T1000 (cell line): ENCODE measurements at places on chromosomes 11 and 22.

- no peak for DNase-seq
Observed at GRCh38 chr22:33920197-33920540, at the start of gene LARGE1. Gene LARGE1 (minus strand): TSS chr22:33920476.

- no peak for DNase-seq
Observed at GRCh38 chr22:49209452-49210195, 618.0 kb downstream of the BRD1 start.

GRCh38 chr11:844693-845644 is 2.3 kb downstream of the TSPAN4 start:
- peak; percentile 84 for DNase-seq

DNA sequence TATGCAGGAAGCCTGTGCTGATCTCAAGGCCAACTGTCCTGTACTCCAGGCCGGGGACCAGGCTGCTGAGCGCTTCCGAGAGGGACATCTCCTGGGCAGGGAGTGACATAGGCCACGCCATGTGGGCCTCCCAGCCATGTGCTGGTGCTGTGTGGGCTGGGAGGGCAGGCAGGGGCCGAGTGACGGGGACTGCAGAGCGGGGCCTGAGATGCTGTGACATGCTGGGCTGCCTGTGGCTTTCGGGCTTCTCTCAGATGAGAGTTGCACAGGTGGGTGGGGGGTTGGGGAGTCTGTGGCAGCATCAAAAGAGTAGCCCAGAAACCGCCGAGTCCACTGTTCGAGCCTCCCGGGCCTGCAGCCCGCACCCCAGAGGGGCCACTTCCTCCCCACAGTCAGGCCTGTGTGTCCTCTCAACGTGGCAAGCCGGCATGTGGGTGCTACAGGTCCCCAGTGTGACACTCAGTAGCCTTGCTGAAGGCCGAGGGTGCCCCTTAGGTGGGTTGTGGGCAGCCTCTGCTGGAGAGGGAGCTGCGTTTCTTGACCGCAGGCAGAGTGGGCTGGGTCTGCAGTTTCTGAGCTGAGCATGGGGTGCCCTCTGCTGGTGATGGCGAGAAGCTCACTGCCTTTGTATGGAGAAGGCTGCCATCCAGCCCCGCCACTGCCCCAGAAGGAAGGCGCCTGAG is 101.2 kb downstream of the BCR start:
- DNase-seq, result peak; percentile 86

DNA sequence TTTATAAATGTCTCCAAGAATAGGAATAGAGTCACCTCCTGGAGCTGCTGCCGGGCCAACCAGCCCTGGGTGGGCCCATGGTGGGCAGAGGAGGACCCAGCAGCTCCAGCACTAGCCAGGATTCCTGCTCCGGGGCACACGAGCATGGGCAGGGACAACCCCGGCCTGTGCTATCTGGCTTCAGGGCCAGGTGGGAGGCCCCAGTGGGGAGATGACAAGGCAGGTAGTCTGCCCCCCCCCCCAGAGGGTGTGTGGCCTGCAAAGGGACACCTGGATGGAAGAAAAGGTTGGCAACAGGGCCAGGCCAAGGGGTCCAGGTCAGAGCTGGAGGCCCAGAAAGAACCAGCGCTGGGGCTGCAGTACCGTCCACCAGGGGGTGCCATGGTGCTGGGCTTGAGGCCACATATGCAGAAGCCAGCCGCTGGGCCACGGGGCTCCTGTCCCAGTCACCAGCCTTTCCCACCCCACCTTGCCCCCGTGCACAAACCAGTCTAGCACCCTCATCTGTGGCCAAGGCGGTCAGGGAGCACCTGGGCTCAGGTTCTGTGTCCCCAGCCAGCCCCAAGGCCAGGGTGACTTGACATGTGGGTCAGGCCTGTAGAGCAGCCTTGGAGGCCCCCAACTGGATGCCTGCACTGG is 3.4 kb downstream of the TSPAN32 start:
- no peak for DNase-seq

- no peak for DNase-seq
Observed at GRCh38 chr11:120527111-120527761, 15.7 kb downstream of the GRIK4 start.

- no peak for DNase-seq
Observed at GRCh38 chr11:2267306-2267850, 3.0 kb downstream of the ASCL2 start.

DNA sequence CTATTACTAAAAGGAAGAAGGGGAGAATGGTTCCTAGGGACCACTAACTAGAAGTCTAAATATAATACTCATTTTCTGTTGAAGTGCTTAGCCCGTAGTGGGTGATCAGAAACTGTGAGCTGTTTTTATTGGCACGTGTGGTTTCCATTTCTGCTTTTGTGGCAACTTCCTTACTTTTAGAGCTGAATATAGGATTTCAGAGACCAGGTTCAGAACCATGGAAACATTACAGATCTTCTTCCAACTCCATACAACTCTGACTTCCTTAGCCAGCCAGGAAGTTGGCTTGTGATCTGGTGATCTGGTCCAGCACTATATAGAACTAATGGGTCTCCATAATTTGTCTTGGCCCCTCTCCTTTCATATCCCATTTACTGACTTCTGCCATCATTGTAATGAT is 2.6 kb upstream of the ME3 start:
- DNase-seq, result no peak

- no peak for DNase-seq
Observed at GRCh38 chr22:39469681-39470450, 13.1 kb downstream of the MGAT3 start.

DNA sequence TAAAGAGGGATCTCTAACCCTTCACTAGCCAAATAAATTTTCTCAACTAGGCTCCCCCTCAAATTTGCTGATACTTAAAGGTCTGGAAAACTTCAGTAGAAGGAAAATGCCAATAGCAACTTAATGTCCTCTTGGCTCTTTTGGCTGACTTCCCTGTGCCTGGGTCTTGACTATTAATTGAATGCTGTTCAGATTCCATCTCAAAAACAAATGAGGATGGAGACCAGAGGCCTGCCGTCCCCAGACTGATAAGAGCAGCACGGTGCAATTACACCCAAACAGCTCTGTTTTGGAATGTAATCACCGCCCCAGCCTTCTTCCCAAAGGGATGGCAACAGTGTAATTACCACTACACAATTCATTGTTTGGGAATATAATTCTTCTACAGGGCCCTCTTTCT is 89.3 kb upstream of the CHRM4 start:
- no peak for DNase-seq

DNA sequence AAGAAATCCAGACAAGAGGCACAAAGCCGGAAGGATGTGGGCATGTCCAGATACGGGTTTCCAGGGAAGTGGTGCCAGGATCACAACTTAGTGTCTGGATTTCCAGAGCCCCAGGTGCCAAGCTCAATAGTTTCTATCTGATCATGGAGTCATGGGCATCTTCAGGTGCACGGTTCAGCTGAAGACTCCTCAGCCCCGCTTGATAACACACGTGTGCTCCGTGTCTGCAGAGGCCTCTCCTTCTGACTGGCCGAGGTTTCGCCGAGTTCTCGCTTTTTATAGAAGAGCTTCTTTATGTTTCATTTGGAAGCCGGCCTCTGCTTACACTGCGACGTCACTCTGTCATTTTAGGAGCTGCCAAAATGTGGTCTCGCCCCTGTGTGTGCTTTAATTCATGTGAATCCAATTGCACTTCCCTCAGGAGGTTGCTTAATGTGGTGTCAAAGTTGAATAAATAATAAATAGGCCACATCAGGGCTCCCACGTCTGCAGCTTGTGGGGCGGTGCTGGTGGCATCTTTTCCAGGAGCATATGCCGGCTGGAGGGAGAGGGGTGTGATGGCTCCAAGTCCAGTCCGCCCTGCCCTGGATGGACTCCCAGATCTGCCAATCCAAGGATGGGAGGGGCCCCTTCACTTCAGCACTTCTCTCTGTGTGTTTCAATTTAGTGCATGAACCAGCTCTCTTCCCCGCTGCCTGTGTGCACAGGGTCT is 1410.8 kb downstream of the TBC1D22A start:
- no peak for DNase-seq

DNA sequence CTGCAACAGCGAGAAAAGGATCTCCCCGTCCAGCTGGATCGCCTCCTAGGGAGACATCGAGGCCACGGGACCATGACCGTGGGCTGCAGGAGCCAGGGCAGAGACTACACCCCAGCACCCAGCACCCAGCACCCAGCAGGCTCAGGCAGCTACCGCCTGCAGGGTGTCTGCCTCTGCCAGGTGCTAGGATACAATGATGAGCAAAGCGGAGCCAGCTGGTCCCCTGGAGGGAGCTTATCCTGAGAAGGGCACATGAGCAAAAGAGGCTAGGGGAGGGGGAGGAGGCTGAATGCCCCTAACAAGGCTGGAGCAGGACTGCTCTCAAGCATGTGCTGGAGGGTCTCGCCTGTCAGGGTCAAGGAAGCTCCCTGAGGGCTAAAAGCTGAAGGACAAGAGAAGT is 4.8 kb upstream of the CASTOR1 start:
- DNase-seq, result no peak

- DNase-seq, result no peak
Observed at GRCh38 chr11:2448661-2449547, 4.1 kb downstream of the KCNQ1 start.

DNA sequence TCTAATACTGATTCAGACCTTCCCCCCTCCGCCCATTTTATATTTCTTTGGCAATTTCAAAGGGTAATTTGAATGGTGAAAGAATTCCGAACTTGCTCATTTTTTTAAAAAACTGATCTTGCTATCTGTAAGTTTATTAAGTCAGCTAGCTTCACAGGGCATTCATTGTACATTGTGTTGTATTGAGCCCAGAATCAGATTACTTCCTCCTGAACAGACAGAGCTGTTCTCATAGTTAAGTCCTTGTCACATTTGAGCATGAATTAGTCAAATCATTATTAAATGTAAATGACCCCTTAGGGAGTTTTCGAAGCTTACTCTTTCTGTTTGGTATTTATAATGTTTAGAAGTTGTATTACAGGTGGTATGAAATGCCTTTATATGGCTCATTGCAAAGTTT is 34.4 kb downstream of the CYP2R1 start:
- no peak for DNase-seq

DNA sequence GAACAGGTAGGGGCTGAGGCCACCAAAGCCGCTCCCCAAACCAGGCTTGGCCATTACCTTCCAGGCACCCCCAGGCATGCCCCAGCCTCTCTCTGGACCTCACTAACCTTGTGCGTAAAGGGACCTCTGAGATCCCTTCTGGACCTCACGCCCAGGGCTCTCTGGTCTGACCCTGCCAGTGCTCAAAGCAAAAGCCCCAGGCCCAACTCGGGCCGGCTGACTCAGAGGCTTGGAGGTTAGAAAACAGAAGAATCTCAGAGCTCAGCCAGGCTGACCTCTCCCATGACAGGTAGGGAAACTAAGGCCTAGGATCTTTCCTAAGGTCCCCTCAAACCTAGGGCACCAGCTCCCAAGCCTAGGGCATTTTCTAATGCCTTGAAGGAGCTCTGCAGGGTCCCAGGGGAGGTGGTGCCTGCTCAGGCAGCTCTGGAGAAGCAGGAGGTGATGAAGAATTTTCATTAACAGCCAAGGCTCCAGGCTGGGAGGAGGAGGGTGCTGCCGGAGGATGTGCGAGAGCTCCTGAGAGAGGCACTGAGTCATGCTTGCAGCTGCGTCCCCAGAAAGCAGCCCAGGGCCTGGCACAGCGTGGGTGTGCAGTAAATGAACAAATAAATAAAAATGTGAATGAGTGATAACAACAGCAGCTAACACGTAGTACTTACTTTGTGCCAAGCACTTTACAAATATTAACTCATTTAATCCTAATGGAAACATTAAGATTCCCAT is 25.6 kb downstream of the ARRB1 start:
- no peak for DNase-seq

DNA sequence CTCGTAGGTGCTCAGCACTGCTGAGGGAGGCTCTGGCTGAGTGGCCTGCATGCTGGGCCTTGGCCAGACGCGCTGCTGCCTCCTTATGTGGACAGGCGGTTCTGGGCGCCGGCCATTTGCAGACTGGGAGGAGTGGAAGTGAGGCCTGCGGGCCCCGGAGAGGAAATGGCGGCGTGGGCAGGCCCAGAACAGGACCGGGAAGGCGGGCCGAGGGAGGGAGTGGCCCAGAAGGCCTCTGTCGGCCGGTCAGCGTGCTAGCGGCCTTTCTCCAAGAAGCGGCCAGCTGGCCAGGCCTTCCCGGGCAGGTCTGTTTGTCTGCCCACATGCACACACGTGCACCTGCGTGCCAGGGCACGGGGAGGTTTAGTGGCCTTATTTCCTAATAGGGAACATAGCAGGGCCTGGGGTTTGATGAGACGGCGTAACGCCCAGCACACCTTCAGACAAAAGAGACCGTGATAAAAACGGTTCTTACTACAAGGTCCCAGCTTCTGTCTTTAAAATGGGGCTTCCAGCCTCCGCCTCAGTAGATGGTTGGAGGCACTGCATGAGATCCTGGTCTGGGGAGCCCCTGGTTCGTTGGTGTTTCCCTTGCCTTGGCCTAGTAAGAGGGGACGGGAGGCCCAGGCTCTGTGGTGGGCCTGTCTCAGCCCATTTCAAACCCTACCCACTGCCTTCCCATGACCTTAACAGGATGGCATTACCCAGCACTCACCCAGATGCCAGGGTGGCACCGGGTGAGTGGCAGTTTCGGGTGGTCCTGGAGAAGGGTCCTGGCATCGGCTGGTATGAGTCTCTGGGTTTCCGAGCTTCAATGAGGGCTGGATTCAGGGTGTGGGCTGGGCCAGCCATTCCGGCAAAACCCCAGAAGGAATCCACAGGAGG is 65.1 kb upstream of the PPARA start:
- peak; percentile 73 for DNase-seq

DNA sequence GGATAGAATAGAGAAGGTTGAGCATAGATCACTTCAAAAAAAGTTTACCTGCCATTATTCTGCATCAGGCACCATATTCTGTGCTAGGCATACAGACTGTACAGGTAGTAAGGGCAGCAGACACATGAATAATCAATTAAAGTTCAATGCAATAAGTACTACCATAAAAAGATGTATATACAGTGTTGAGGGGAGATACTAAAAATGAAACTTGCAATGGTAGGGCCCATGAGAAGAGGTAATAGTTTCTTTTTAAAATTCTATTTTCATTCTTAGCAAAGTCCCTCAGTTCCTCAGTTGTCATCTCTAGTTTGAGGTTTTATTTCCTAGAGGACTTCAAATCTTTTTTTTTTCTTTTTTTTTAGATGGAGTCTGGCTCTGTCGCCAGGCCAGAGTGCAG is 819.9 kb downstream of the FAM181B start:
- no peak for DNase-seq

DNA sequence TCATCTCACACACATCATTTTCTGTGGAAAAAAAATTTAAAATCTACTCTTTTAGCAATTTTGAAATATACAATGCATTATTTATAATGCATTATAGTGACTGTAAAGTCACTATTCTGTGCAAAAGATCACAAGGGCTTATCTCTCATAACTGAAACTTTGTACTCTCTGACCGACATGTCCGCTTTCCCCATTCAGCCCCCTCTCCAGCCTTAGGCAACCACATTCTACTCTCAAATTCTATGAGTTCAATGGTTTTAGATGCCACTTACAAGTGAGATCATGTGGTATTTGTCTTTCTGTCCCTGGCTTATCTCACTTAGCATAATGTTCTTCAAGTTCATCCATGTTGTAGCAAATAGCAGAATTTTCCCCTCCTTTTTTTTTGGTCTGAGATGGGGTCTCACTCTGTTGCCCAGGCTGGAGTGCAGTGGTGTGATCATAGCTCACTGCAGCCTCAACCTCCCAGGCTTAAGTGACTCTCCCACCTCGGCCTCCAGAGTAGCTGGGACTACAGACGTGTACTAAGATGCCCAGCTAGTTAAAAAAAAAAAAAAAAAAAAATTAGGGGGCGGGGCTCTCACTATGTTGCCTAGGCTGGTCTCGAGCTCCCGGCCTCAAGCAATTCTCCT is 44.5 kb downstream of the SYN3 start:
- no peak for DNase-seq

GRCh38 chr11:86183694-86184093 is 60.9 kb upstream of the EED start:
- DNase-seq, result no peak
